Omental fat pad (tissue), 4 donors: ENCODE measurements at places on chromosomes 1 and 21. TPM values are rescaled to one million over a fixed set of nuclear protein-coding genes. Genes with fewer than 3 reads are reported as not detected.

GRCh38 chr1:32920833-32921232 is 19.6 kb upstream of the TMEM54 start:
- no peak for DNase-seq

NBPF4 gene
- not detected for total RNA-seq

NEK2 gene
- total RNA-seq: 0.60 TPM

DNA sequence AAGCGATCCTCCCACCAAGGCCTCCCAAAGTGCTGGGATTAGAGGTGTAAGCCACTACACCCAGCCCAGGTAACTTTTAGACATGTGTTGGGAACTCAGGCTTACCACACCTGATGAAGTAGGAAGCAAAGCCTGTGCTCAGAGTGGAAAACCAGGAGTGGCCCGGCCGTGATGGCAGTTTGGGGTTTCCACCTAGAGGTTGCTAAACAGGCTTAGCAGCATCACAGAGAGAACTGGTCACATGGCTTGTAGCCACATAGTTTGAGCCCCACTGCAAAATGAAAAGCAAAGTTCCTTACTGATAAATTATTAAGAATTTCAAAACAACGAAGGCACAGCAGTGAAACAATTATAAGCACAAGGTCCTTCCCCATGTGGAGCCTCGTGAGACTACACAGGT is 142.6 kb upstream of the CXADR start:
- no peak for DNase-seq

DNA sequence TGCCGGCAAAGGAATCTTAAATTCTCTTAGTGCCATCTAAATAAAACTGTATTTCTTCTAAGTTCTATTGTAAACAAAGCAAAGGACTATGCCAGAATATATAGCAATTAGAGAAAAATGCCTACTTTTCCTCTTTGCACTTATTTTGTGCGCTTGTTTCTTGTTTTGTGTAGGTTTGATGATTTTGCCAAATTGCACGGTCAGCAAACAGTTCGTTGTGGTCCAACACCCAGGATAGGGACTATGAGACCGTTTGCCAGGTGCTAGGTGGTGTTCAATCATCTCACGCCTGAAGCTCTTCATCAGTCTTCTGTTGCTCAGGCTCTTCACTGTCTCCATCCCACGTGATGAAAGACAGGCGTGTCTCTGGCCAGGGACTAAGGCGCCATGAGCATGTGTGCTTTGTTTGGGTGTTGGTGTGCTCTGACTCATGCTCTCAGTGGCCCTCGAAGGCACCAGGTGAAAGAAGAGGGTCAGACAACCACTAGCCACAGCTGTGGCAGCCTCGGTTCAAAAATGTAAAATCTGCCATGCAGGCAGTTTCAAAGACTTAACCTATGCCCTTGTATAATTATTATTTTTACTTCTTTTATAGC is 36.9 kb upstream of the KCNE1 start:
- DNase-seq: no peak

DNA sequence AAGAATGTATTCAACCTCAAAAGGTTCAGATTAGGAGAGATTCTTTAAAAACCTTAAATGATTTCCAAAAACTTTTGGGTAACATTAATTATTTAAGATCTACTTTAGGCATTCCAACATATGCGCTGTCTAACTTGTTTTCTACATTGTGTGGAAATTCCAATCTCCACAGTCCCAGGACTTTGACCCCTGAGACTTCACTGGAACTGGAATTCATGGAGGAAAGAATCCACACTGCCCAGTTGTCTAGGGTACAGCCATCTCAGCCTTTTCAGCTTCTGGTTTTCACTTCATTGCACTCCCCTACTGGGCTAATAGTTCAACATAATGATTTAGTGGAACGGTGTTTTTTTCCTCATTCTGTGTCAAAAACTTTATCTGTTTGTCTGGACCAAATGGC is 161.5 kb downstream of the IER5 start:
- no peak for DNase-seq

- no peak for DNase-seq
Observed at GRCh38 chr1:229107304-229107815, 163.6 kb upstream of the RAB4A start.

DNA sequence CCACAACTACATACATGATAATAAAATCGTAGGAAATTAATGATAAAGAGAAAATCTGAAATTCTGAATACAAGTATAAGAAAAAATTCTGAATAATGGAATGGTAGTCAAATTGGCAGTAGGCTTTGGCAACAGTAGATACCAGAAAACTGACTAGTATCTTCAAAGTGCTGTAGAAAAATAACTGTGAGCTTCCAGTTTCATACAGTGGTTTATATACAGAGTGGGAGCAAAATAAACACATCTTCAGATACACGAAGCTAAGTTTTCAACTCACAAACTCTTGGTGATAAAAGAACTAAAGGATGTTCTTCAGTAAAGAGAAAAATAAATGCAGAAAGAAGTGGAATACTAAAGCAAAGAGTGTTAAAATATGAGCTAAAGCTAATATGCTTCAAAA is 173.4 kb downstream of the PPP1R12B start:
- no peak for DNase-seq

DNA sequence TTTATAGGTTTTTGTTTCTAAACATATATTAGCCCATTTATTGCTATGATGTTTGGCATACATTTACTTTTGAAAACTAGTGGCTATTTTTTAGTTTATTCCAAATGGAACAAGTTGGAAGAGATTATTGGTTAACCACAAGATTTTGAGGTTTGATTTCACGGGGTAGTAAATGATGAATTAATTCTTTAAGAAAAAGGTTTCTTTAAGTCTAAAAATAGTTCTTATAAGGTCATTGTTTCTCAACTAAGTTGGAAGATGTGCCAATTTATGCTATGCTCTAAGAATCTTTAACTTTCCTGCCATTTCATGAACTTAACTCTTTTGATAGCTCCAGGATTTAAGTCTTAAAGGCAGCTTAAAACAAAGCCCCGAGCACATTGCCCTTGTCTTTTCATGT is 183.8 kb downstream of the LMO4 start:
- DNase-seq: no peak

GRCh38 chr1:82366689-82367088 is 566.0 kb downstream of the ADGRL2 start:
- no peak for DNase-seq

FHAD1 gene
- total RNA-seq: not detected
